NCI-H2107 (cell line): ENCODE measurements at places on chromosomes 11 and 22.

DNA sequence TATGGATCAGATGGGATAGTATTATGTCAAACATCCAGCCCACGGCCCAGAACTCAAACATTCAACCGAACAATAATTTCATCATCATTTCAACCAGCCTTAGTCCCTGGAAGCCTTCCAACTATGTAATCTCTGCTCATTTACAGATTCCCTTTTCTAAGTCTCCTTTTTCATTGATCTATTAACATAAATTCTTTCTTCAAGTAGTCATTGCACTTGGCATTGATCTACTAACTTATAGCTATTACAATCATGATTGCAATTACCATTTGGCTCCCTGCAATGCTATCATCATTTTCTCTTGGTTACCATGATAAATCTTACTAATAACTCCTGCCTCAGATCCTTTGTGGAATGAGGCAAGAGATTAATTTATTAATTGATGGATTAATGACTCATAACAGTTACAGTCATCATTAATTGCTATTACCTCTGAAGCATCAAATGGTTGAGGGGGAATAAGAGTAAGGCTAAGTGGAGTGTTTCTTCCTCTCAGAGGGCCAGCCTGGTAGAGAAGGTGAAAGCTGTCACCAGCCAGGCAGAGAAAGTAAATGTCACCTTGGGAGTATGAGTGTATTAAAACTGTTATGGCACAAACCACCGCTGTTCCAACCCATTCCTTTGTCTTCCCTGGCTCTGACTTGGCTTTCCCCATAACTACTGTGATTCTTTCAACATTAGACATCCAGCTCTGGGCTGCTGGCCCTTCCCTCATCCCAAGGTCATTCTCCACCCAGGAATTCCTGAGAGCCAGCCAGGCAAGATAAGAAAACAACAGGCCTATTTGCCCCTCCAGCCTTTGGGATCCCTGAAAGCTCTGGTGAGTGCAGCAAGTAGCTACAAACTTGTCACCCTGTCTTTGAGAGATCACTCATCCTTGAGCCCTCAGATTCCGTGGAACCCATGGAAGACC, 174.7 kb downstream of the RRAS2 start:
- DNase-seq = no peak

DNA sequence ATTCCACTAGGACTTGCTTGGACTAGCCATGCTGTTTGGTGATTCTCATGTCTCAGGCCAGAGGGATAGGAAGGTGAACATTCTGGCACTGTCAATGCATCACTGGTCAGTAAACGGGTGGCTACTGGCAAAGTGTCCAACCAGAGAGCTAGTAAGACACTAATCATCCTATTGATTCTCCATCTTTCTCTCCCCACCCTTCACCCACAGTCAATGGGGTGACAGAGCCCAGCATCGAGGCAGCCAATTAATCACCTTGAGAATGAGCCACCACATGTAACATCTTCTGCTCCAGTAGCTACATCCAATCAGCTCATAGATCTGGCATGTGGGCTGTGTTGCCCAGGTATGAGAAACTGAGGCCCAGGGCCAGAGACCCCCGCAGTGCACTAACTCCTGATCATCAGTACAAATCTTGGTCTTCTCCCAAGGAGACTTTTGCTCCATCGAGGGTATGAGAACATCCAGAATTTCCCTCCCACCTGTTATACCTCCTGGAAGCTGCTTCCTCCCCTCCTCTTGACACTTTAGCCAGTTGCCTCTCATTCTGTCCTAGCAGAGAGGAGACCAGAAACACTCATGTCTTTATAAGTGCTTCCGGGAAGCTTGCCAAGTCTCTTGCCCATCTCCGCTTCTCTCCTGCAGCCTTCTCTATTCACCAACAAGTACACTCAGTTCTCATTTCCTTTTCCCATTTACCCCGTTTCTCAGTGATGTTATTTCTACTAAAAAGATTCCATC, 17.0 kb downstream of the HTR3A start:
- no peak for DNase-seq

- no peak for DNase-seq
Measured at GRCh38 chr11:34502949-34503348, 10.6 kb downstream of the ELF5 start.

- no peak for DNase-seq
Measured at GRCh38 chr11:119222891-119223290, 16.8 kb downstream of the CBL start.

GRCh38 chr11:82906236-82906635, 4.7 kb downstream of the DDIAS start:
- no peak for DNase-seq

- DNase-seq = peak; percentile 68
Measured at GRCh38 chr11:70608568-70609470, 210.5 kb downstream of the CTTN start.

DNA sequence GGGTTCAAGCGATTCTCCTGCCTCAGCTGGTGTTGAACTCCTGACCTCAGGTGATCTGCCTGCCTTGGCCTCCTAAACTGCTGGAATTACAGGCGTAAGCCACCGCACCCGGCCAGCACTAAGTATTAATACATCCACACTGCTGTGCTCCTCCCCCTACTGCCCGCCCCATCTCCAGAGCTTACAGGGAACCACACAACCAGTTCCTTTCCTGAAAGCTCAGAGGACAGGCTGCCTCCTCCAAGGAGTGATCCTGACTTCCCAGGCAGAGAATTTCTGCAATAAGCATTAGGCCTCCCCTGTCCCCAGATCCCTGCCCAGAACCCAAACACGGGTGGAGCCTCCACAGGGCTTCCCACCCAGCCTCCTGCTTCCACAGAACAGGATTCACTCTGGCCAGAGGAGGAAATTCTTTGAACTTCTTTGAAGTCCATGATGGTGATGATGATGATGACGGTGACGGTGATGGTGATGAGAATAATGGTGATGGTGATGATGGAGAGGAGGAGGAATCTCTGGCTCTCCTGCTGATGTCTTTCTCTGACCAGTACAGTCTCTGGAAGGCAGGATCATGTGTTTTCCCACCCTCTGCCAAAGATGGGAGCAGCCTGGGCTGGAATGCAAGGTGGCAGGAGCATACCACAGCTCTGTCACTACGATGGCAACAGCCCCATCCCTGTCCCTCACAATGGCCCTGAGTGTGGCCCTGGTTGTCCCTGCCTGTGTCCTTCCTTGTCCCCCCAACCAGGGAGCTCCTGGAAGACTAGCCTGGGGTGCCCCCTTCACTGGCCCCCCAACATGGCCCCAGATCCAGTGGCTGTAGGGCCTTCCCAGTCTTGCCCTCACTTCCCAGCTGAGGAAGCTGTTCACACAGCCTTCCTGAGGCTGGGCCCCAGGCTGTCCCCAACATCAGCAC, 33.5 kb upstream of the CSNK1E start:
- no peak for DNase-seq

- no peak for DNase-seq
Measured at GRCh38 chr22:43627485-43628213, 184.5 kb downstream of the EFCAB6 start.

- DNase-seq = no peak
Measured at GRCh38 chr11:111665777-111666176, 63.5 kb downstream of the SIK2 start.

DNA sequence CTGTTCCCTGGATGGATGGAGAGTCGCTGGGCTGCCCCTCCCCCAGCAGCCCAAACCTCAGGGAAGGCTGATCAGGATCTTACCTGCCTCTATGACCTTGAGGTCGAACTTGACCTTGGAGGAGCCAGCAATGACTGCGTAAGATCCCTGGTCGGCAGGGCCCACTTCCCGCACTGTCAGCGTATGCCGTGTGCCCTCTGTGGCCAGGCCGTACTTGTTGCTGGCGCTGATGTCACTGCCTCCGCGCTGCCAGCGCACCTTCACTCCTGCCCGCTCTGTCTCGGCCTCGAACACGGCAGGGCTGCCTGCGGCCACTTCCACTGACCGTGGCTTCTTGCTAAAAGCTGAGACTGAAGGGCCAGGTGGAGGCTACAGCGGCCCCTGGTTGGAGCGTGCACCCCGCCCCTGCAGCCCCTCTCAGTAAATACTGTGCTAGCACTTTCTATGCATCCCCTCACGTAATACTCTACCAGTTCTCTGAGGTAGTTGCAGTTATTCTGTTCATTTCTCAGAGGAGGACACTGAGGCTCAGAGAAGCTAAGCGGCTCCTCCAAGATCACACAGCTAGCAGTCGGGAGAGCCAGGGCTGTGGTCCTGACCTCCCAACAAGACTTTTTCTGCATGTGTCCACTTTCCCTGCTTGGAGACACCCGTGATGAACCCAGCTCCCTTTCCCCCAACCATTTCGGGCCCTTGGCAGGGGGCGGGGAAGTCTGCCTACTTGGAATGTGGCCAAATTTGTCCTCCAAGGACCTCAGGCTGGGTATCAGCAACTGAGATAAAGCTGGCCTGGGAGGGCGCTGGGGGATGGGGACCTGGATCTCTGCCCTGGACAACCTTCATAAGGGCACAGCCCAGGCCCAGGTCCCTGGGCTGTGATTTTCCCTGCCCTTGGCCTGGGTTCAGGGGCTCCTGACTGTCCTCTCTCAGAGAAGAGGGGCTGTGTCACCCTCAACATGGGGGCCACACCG, 1.1 kb downstream of the MYBPC3 start:
- no peak for DNase-seq

- no peak for DNase-seq
Measured at GRCh38 chr11:98107736-98108135, 913.0 kb upstream of the CNTN5 start.

- DNase-seq = no peak
Measured at GRCh38 chr11:74746868-74747267, 1.8 kb upstream of the RNF169 start.

GRCh38 chr11:108545909-108546501, 47.6 kb downstream of the EXPH5 start:
- no peak for DNase-seq

GRCh38 chr11:32830413-32830738, 649 bp downstream of the PRRG4 start:
- DNase-seq = no peak

- no peak for DNase-seq
Measured at GRCh38 chr11:8382436-8383053, 118.9 kb upstream of the LMO1 start.

DNA sequence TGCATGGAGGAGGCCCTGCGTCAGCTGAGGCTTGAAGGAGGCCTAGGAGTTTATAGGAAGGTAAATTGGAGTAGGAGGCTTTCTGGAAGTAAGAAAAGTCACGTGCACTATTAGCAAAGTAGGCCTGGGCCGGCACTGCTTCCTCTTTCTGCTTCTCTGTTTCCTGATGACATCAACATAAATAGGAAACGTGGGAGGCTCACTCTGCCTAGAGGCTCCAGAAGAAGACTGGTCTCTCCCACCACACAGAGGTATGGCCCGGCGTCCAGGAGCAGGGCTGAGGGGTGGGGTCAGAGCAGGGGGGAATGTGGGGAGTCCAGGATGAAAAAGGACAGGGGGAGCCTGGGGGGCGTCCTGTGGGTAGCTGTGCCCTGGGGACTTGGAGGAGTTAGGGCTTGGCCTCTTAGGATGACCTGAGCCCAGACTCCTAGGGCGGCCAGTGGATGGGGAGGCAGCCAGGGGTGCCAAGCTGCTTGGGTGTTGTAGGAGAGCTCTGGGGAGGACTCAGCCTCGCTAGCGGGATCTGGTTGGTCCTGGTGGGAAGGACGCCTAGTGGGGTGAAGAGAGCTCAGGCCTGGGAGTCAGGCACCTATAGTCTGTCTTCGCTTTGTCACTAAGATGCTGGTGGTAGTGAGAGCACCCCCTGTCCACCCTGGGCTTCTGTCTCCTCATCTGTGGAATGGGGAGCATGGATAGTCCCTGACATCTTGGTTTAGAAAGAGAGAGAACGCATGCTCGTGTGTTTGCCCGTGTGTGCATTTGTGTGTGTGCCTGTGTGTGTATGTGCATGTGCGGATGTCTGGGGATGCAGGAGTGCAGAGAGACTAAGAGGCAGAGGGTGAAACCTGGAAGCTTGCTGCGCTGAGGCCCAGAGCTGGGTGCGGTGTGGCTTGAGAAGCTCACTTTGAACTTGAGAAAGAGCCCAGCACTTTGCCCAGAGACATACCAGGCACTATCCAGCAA, at the start of gene CSF2RB:
TSS of gene CSF2RB (plus strand) at position 202 of the 963 bp plus-strand sequence. CDS start 8,580 bp downstream, outside the sequence.
- no peak for DNase-seq

DNA sequence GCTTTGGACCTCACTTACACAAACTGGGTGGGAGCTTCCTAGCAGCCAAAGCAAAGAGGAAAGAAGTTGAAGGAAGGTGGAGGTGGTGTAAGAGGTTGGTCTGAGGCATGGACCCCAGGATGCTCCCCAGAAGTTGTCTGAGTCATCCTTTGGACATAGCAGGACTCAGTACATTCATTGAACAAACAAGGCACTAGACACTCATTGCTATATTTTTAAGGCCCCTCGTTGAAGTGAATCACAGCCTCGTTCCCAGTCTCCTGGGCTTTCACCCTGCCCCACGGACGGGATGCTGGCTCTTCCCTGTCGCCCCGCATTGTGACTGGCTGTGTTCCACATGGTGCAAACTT, 95.9 kb upstream of the FGF3 start:
- no peak for DNase-seq
